ENCODE measurements at places on chromosomes 1 and 21.
A peak's percentile ranks its signal among the peaks of the same experiment; 100 is the strongest.

DNA sequence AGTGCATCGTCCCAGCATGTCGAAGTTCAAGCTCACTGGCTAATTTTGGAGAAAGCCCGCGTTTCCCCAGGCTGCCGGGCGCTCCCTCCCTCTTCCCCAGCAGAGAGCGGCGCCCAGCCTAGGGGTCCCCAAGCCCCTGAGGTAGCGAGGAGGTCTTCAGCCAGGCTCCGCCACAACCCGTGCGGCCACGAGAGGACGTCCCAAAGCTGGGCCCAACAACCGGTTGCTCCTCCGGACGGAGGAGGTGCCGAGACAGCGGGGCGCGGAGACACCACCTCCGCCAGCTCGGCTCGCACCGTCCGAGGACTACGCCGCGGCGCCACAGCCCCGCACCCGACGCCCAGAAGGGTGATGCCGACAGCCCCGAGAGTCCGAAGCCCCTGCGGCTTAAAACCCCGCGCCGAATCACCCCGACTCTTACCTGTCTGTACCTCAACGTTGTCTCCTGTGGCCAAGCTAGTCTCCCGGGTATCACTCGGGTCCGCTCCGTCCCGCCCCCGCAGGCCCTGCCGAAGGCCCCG is at the start of gene DENND2C:
DENND2C (minus strand) TSS at position 488 of the 521 bp plus-strand sequence. CDS start 44,065 bp downstream, outside the sequence.
- DNase-seq, result no peak

DNA sequence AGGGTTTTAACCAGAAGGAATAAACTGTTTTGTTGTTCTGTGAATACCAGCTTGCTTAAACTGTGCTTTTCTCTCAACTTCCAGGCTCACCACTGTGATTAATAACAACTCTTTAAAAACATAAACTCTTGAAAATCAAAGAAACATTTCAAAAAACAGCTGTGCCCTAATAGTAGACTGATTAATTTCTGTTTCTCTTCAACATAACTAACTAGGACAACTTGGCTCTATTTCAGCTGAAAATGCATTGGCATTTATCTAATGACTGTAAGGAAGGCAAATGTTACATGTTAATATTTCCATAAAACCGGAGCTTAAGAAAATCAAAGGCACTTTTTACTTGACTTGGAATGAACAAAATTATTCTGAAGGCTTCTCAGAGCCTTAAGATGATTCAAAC is 656.1 kb upstream of the NEGR1 start:
- no peak for DNase-seq

DNA sequence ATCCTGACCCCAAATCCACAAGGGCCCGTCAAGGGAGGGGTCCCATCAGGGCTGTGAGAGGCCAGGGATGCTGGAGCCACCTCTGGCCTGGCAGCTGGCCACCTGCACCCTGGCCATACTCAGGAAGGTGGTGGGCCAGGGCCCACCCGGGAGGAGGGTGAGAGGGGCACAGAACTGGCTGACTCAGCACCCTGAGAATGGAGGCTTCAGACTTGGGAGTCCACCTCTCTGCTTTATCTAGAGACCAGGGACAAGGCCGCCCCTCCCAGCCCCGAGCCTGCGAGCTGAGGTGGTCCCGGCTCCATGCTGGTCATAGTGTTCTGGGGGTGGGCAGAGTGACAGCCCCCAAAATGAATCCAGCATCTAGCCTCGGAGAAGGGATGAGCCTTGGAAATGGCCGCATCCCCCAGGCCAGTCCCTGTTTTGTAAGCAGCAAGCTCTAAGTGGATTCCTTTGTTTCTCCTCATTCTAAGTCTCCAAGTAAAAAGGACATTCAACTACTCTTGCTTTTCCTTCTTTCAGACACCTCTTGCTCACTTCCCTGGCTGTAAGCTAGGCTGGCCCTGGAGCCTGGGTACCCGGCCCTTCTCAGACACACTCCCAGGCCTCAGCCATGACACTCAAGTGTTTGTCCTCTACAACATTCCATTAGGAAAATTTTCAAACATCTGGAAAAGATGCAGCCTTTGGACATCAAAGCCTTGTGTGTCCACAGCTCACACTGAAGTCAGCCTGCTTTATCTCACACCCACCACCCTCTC is 12.3 kb downstream of the WNT3A start:
- DNase-seq, result no peak

DNA sequence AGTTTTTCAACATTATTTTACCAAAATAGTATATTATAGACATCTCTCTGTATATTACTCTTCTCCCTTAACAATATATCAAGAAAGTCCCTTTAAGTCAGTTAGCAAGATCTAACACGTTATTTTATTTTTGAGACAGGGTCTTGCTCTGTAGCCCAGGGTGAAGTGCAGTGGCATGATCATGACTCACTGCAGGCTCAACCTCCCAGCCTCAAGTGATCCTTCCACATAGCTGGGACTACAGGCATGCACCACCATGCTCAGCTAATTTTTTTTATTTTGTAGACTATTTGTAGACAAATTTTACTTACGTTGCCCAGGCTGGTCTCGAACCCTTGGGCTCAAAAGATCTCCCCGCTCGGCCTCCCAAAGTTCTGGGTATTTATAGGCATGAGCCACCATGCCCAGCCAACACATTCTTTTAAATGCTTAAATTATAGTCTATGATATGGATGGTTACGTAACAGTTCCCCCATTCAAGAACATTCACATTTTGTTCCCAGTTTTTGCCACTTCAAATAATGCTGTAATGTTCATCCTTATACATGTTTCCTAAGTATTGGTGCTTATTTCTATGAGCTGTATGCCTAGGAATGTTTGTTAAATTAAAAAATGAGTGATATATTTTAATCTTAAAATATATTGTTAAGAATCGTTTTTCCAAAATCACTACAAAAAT is 70.4 kb downstream of the TUT4 start:
- DNase-seq, result no peak

DNA sequence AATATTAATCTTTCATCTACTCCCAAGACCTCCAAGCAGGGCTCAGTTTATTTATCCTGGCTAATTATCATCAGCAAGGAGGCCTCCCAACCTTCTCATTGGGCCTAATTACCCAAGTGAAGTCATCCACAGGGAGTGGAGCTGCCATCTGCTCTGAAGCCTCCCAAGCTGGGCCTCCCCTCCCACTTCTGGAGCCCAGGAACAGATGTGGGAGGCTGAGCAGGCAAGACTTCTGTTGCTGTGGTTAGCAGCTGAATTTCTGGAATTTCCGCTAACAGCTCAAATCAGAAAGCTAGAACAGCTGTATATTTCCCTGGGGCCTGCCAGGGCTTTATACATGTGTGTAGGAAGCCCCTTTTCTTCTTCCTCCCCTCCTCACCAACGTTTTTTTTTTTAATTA is 127.5 kb downstream of the UCK2 start:
- DNase-seq, result no peak

GRCh38 chr1:235069577-235070563 is 58.8 kb downstream of the TOMM20 start:
- DNase-seq, result peak; percentile 98

GRCh38 chr1:160256396-160257046 is 5.8 kb downstream of the DCAF8 start:
- DNase-seq, result no peak

- no peak for DNase-seq
These were observed 1.4 kb upstream of the PODN start for GRCh38 chr1:53060579-53060978.

- DNase-seq, result no peak
These were observed 22.2 kb upstream of the GNG12 start for GRCh38 chr1:67855444-67855843.

- no peak for DNase-seq
These were observed 4.1 kb upstream of the WNT9A start for GRCh38 chr1:227951624-227952373.

DNA sequence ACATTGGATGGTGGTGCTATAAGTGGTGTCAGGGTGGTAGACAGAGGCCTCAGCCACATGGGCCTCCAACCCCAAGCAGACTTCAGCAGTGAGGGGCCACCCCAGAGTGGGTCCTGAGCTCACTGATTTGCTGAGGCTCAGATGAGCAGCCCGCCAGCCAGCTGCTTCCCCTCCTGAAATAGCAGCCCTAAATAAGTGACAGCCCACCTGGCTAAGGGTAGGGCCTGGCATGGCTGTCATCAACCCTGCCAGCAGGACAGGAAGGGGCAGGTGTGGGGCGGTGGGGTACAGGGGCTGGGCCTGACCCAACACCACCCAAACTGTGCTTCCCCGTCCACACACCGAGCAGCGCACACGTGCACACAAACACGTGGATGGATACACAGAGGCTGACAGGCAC is 79.3 kb downstream of the GRIK3 start:
- DNase-seq, result no peak

DNA sequence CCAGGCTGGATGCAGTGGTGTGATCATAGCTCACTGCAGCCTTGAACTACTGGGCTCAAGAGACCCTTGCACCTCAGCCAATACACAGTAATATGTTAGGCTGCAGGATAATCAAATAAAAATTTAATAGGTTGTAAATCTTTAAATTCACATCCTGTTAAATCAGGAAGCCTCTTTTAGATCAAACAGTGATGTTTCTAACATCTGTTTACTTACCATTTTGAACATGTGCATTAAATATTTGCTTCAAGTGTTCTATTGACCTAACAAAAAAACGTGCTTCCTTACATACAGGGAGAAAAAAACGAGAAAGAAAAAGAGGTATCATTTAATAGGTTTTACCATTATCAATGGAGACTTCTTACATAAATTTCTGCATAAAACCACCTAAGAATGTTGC is 70.6 kb downstream of the IARS2 start:
- no peak for DNase-seq

GRCh38 chr1:157371826-157372225 is 180.5 kb downstream of the FCRL5 start:
- no peak for DNase-seq

- no peak for DNase-seq
These were observed 15.9 kb downstream of the SMIM12 start for GRCh38 chr1:34843392-34844251.

DNA sequence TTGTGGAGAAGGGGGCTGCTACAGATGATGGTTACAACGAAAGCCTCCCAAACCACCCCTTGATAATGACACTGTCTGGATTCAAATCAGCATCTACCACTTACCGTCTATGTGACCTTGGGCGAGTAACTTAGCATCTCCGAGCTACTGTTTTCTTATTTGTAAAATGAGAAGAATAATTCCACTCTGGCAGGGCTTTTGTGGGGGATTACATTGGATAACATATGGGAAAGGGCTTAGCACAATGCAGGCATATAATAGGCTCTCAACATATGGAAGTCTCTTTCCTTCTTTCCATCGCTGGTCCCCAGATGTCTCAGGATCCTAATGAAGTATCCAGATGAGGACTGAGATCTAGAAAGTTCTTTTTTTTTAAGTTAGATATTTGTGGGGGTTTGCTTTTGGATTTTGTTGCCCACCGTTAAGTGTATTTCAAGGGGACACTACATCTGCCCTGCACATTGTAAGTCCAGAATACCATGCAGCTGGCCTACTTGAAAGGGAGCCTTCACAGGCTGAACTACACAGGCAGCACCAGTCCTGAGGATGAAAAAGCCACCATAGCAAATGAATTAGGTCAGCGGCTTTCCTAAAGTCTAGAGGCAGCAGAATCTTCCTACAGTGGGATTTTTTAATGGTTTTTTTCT is 172.2 kb upstream of the IRF2BP2 start:
- no peak for DNase-seq

- no peak for DNase-seq
These were observed 114.9 kb upstream of the SERTAD4 start for GRCh38 chr1:210117681-210118170.

DNA sequence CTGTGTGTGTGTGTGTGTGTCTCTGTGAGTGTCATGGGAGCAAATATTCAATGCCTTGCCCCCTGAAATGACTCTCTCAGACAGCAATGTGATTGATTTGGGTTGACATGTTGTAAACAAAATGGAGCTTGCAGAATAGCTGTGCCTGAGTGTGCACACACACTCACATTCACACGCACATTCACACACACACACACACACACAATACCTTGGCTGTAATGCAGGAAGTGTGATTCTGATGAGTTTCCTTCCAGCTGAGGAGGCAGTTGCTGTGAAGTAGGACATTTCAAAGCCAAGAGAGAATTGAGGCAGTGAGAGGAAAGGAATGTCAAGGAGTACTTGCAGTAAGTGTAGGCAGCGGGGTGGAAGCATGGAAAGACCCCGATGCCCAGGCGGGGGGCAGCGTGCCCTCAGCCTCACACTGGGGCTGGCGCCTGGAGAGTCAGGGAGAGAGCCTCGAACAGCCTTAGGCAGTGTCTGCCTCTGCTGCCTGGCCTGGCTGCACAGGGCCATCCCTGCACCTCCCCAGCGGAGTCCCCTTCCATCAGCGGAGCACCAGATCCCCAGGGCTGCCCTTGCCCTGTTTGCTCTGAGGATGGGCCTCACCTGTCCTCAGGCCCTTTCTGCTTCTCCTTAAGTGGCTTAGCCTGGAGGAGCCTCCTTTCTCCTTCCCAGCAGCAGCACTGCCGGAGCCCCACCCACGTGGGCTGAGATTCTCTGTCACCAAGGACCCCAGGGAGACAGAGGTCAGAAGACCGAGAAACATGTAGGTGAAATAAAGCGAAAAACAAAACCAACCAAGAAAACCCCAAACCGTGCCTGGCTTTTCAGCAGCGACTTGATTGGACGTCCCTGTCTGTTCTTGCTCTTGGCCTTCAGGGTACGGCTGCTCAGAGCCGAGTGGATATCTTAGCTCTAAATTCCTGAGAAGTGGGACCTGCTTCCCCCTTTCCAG is 9.2 kb downstream of the VASH2 start:
- no peak for DNase-seq

DNA sequence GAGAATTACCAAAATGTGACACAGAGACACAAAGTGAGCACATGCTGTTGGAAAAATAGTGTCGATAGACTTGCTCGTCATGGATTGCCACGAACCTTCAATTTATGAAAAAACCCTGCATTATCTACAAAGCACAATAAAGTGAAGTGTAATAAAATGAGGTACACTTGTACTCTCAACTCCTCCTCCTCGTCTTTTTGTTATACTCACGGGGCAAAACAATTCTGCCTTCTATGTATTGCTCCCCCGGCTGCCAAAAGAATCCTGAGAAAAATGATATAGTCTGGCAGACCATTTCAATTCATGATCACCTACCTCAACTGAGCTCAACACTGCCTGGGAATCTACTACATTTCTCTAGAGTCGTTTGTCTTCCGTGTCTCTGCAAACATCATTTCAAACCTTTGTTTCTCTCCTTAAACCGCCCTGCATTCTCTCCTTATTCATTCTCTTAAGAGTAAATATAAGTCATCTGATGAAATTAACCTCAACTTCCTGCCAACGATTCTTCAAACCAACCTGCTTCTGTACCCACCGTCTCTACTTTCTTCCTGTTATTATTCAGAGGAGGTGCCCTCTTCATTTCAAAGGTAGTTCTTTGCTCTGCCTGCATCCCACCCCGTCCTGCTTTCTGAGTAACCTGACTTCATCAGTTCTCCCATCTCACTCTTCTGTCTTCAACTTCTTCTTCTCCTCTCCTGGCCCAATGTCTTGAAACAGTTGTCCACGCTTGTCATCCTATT is 12.9 kb upstream of the IL19 start:
- DNase-seq, result no peak

DNA sequence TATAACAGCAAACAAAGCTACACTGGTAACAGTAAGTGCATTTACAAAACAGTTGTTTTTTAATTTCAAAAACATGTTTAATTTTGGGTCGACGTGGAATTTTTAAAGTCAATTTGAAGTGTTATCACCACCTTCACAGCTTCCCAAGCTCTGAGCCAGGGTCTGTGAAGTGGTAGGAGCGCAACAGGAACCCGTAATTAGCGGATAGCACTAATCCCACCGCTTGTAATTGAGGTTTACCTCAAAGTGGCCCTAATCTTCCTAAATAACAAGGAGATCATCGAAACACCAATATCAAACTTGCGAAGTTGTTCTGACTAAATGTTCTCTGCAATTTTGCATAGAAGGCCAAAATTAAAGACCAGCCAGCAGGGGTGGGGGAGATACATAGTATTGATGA is 18.8 kb downstream of the LBR start:
- no peak for DNase-seq

Measured in NCI-H774 (cell line).